ENCODE measurements at places on chromosomes 3 and 15.

DNA sequence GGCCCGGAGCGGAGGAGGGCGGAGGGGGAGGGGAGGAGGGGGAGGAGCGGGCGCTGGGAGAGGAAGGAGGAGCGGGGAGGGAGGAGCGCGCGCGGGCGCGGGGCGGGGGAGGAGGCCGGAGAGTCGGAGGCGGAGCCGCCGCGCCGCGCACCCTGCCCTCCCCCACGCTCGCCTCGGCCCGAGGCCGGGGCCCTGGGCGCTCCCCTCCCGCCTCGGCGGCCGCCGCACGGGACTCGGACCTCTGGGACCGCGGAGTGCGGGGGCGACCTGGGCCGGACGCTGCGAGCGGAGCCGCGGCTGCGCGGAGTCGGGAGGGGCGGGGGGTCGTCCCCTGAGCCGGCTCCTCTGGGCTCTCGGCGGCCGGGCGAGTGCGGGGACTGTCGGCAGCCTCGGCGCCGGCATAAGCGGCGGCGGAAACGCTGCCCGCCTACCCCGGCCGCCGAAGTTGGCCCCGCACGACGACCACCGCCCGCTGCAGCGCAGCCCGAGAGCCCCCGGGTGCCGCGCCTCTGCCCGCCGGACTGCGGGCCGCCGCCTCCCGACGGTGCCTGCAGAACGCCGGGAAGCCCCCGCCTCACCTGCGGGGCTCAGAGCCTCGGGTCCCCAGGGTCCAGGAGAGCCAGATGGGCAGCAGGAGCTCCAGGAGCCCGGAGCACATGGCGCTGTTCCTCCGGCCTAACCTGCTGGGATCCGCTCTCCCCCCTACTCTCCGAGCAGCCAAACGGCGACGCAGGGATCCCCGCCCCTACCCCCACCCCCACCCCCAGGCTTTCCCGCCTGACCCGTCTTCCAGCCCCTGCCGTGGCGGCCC is 406 bp upstream of the GABRB3 start:
- no peak for DNase-seq

GRCh38 chr3:15887261-15887660 is 89.5 kb upstream of the ANKRD28 start:
- no peak for DNase-seq

DNA sequence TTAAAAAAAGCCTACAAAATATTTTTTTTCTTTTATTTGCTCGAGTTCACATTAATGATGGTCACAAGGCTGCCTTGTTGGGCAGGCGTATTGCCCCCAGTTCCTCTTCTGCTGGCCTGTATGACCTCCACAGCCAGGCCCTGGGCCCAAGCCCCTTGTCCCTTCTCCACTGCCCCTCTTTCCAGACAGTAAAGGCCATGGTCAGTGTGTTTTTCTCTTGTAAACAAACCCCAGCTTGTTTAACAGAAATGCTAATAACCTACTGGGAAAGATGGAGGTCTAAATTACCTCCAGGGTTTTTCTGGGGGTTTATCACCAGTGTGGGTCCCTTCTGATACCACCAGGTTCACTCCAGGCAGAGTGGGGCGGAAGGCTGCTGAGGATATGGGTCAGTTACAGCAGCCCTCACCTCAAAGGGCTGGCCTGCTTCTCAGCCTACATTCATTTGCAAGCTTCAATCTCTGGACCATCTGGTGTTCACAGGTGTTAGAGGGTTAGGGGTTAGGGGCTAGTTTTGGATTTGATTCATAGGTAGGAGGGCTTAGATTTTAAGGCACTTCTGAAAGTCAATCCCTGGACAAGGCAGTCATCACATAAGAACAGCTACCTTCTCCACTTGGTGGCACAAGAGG is 2.0 kb upstream of the MANF start:
- no peak for DNase-seq

- no peak for DNase-seq
These were observed 31.5 kb downstream of the KCNAB1 start for GRCh38 chr3:156151824-156152428.

DNA sequence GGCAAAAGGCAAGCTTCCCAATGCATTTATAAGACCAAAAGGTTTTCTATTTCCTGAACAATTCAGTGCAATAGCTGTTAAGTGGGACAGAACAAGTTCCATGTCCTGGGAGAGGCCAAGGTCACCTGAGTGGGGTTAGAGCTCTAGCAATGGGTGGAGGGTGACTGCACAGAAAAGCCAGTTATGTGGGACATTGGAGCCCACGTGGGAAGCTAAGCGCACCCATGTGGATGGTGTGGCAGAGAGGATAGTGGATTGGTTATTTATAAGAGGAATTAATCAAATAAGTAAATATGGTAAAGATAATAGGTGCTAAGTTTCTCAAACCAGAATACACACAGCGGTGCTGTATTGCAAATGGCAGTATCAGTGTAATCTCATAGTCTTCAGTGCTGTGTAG is 6.3 kb downstream of the NSMCE3 start:
- no peak for DNase-seq

DNA sequence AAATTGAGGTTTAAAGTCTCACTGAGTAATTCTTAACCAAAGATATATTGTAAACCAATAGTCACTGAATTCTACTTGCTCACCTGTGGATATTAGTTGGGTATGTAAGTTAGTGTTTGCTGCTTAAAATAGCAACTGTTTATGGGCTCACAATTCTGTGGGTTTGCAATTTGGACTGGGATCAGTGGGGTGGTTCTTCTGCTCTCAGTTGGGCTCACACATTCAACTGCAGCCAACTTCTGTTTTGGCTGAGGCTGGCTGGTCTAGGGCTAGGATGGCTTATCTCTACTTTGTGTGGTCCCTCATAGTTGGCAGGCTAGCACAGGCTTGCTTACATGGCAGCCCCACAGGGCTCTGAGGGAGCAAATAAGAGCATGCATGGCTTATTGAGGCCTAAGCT is 226.0 kb upstream of the LRRFIP2 start:
- DNase-seq, result no peak

GRCh38 chr15:61654918-61655317 is 405.3 kb downstream of the VPS13C start:
- no peak for DNase-seq

- DNase-seq, result no peak
These were observed 21.7 kb downstream of the CSNK1G1 start for GRCh38 chr15:64333986-64334929.

- DNase-seq, result no peak
These were observed 79.6 kb downstream of the RTP4 start for GRCh38 chr3:187447737-187448136.

DNA sequence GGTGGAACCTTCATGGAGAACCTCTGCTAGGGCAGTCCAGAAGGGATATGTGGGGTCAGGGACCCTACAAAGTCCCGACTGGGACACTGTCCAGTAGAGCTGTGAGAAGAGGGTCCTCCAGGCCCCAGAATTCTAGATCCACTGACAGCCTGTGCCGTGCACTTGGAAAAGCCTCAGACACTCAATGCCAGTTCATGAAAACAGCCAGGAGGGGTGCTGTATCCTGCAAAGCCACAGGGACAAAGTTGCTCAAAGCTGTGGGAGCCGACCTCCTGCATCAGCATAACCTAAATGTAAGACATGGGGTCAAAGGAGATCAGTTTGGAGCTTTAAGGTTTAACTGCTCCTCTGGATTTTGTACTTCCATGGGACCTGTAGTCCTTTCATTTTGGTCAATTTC is 448.8 kb upstream of the CADM2 start:
- no peak for DNase-seq

DNA sequence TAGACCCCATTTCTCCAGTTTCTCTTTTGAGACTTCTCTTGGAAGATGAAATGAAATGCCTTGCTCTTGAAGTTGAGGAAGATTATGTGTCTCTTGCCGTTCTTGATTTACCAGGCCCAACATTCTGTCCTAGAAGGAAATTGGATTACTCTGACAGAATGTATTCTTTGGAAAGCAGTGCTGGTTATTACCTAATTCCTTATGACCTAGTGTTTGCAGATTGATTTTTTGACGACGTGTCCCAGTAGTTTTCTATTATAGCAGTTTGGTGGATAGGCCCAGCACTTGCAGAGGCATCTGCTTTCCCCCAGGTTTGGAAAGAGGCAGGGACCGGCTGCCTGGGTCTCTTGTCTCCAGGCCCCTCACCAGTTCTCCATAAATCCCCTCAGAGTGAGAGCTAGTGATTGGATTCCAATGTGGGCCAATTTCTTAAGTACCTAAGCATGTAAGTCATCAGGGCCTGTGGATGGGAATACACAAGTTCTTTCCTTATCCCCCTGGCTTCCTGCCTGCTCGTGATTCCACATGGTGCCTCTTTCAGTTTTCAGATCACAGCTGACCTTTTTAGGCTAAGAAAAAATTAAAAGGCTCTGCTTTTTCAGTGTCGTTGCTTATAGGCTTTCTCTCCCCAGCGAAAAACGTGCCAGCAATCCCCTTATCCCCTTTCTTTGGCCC is 50.2 kb downstream of the EPHB3 start:
- DNase-seq, result no peak

DNA sequence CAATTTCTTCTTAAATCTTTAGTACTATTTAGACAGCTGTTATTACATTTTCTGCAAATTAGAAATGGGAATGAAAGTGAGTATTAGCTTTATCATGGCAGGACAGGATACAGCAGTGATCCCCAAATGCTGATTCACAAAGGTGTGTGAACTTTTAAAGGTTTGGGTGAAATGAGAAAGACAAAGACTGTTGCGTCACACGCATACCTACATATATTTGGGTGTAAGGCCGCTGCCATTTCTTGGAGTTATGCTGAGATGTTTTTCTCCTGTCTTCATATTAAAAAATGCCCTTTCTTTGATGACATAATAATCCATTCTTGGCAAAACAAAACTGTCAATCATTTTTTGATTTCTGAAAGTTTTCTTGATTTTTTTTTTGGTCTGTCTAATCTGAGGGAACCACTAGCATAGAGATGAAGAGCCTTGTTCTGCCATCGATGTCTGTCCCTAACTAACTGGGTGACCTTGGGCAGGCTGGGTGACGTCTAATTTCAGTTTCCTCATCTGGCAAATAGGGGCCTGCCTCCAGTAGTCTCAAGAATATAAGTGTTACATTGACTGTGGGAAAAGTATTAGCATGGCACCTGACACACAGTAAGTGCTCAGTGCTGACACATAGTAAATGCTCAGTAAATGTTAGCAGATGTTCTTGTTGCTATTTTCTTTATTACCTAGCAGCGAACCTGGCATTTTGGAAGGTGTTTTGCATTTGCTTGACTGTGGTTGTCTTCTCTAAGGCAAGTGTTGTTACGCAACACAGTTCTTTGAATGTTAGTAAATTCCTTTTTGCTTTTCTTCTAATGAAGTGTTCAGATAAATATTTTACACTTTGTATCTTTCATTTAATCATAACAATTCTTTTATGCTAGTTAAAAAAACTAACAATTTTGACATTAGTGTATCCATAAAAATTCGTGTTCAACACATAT is 5.0 kb downstream of the MITF start:
- no peak for DNase-seq

GRCh38 chr3:155791190-155791589 is 14.9 kb downstream of the C3orf33 start:
- DNase-seq, result no peak

GRCh38 chr3:66371432-66371831 is 129.4 kb downstream of the LRIG1 start:
- no peak for DNase-seq

GRCh38 chr3:58704745-58705144 is 38.2 kb upstream of the FAM3D start:
- DNase-seq, result no peak

- DNase-seq, result no peak
These were observed 168.2 kb upstream of the NR2F2 start for GRCh38 chr15:96162322-96162721.

DNA sequence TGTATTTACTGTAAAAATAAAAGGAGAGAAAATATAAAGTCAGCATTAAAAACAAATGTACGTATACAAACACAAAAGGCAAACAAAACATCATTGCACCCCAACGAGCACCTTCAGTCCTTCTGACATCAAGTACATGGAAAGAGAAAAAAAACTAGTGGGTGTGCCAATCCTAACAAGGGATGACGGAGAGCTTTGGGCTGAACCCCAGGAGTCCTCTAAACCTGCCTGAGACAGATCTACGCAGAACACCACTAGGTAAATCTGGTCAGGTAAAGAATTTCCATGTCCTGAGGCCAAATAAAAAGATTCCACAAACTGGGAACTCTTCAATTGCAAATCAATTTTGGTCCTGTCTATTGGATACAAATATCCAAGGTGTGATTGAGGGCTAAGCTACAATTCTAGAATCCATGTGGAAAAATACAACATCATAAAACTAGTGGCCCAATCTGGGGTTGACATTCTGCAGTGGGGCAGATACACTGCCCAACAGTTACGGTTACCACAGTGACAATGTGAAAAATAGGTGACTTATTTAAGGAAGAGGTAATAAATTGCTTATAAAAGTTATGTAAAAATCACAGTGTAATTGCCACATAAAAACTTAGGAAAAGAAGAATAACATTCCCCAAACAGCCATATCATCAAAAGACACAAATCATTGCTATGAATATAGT is 14.2 kb downstream of the IFT80 start:
- no peak for DNase-seq

- DNase-seq, result no peak
These were observed 117.1 kb upstream of the SMAD3 start for GRCh38 chr15:66948294-66948693.

- DNase-seq, result no peak
These were observed 30.8 kb downstream of the CCDC13 start for GRCh38 chr3:42742259-42742658.

DNA sequence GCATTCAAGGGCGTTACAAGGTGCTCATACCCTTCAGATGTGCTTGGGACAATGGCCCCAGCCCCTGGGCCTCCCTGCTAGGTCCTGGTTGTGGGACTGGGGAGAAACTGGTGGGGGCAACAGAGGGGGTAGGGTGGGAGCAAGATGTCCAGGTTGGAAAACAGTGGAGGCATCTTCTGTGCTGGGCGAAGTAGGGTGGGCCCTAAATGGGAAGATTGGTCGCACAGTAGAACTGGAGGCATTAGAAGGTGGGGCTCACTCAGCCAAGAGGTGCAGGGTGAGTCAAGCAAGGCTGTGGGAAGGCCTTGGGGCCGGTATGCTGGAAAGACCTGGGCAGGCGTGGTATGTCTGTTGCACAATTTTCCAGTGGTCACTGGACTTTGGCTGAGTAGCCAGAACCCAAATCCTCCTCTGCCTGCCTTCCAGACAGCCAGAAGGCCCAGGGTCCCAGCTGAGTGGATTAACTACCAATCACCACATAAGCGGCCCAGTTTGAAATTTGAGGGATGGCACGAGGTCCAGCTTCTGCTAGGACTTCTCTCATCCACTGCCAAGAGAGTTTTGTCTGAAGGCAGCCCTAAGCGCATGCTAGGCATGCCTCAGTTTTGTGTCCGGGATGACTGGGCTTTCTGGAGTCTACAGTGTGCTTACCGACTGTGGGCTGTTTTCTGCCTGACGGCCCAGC is 74.5 kb downstream of the LSM3 start:
- no peak for DNase-seq
